Chondrocyte (in vitro differentiated cells): ENCODE measurements at places on chromosomes 12 and 14. TPM values are rescaled to one million over a fixed set of nuclear protein-coding genes. Genes with fewer than 3 reads are reported as not detected.

The NGDN gene
- total RNA-seq, result 23.2 to 25.2 TPM (median 23.5 TPM) in 3 replicates

The SERPINA1 gene
- total RNA-seq, result 0.20 TPM in 1 of 3 replicates, not detected in the others

The KRT78 gene
- not detected in 3 replicates for total RNA-seq

The KCNH5 gene
- not detected in 3 replicates for total RNA-seq

The CRIP2 gene
- 166 to 264 TPM (median 247 TPM) in 3 replicates for total RNA-seq

The CLEC4C gene
- not detected in 3 replicates for total RNA-seq

DNA sequence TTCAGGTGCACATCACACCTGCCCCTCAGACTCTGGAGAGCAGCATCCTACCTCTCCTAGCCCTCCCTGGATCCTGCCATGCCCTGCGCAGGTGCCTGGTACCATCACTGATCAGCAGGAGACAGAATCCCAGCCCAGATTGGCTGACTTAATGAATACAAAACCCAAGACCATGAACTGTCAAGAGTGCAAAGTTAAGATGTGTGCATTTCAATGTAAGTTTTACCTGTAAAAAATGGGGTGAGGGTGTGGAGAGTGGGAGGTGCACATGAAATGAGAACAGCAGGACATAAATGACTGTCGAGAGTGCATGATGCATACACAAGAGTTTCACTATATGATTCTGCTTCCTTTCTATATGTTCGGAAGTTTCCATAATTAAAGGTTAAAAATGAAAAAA, 57.9 kb upstream of the GPR68 start:
- no peaks in the 10 kb centered on the region for H3K36me3 ChIP-seq
- peaks cover 2% of the 10 kb centered on the region for H3K27me3 ChIP-seq
- no peak overlapping the region for H3K27ac ChIP-seq
- no peak overlapping the region for H3K4me3 ChIP-seq
- no peaks in the 10 kb centered on the region for H3K4me1 ChIP-seq
- no peak for DNase-seq

- H3K27me3 ChIP-seq, result no peaks in the 10 kb centered on the region
- peaks cover 33% of the 10 kb centered on the region for H3K36me3 ChIP-seq
- no peaks in the 10 kb centered on the region for H3K4me1 ChIP-seq
- no peak overlapping the region for H3K4me3 ChIP-seq
- no peak for DNase-seq
- no peak overlapping the region for H3K27ac ChIP-seq
These were observed 43.6 kb downstream of the PAPLN start for GRCh38 chr14:73280903-73281302.

DNA sequence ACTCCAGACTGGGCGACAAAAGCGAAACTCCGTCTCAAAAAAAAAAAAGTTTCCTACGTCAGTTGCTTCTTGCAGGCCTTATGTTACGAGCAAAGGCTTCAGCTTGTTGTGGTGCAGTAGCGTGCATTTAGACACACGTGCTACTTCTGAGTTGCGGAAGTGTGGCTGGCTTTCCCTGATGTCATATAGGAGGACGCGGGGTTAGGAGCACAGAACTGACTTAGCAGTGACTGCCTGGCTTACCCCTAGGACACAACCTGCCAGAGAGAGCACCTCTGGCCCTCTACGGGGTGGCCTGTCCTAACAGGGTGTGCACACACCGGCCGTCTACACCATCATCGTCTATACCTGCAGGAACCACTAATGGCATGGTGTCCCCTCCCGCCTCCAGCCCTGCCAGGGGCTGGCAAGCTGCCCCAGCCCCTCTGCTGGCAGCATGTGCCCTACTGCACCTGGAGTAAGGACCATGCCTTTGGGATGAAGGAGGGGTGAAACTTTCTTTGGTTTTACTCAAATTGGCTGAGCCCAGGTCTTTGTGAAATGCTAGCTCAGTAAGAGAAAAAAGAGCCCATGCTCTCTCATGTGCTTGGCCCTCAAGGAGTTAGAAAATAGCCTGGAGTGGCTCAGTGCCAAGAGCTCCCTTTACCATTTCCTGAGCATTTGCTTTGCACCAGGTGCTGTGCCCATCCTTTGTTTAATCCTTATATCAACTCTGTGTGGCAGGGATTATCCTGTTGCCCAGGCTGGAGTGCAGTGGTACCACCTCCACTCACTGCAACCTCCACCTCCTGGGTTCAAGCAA, 1.7 kb upstream of the GPR68 start:
- no peaks in the 10 kb centered on the region for H3K27me3 ChIP-seq
- no peak for DNase-seq
- H3K4me1 ChIP-seq, result peaks cover 35% of the 10 kb centered on the region
- no peak overlapping the region for H3K27ac ChIP-seq
- no peak overlapping the region for H3K4me3 ChIP-seq
- no peaks in the 10 kb centered on the region for H3K36me3 ChIP-seq

GRCh38 chr12:75862692-75863471, 168.7 kb downstream of the PHLDA1 start:
- no peaks in the 10 kb centered on the region for H3K27me3 ChIP-seq
- H3K27ac ChIP-seq, result no peak overlapping the region
- no peak for DNase-seq
- H3K36me3 ChIP-seq, result no peaks in the 10 kb centered on the region
- H3K4me1 ChIP-seq, result no peaks in the 10 kb centered on the region
- H3K4me3 ChIP-seq, result no peak overlapping the region

DNA sequence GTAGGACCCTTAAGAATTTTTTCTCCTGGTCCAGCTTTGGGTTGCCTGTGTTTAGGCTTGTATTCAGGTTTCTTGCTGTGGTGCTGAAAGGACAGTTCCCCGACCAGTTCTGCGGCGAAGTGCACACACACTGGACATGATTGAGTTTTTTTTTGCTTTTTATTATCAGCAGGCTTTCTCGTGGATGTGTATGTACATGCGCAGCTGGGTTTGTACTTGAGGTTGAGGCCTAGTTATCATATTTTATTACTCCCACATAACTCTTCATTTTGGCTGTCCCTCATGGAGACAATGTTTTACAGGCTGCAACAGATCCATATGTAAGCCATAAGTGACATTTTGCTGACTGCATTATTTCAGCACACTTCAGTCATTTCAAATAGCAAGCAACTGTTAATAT, 2.5 kb downstream of the SCN8A start:
- H3K4me1 ChIP-seq, result peaks cover 21% of the 10 kb centered on the region
- H3K36me3 ChIP-seq, result no peaks in the 10 kb centered on the region
- no peak for DNase-seq
- no peaks in the 10 kb centered on the region for H3K27me3 ChIP-seq

DNA sequence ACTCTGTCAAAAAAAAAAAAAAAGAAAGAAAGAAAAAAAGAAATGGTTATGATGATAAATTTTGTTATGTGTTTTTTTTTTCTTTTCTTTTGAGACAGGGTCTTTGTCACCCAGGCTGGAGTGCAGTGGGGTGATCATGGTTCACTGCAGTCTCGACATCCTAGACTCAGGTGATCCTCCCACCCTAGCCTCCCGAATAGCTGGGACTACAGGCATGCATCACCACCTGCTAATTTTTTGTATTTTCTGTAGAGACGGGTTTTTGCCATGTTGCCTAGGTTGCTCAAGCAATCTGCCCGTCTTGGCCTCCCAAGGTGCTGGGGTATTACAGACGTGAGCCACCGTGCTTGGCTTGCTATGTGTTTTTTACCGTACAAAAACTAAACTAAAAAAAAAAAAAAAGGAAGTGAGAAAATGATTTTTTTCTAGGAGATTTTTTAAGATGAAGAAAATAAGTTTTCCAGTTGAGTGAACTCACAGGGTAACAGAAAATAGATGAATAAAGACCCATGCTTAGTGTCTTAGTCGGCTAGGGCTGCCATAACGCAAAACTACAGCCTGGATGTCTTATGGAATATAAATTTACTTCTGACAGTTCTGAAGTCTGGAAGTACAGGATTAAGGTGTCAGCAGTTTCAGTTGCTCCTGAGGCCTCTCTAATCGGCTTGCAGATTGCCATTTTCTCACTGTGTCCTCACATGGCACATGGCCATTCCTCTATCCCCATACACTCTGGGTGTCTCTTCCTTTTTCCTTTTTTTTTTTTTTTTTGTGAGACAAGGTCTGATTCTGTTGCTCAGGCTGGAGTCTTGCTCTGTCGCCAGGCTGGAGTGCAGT, 13.2 kb upstream of the APOF start:
- no peaks in the 10 kb centered on the region for H3K4me1 ChIP-seq
- peaks cover 7% of the 10 kb centered on the region for H3K27me3 ChIP-seq
- no peak overlapping the region for H3K27ac ChIP-seq
- H3K36me3 ChIP-seq, result no peaks in the 10 kb centered on the region
- H3K4me3 ChIP-seq, result no peak overlapping the region
- DNase-seq, result no peak

- peaks cover 35% of the 10 kb centered on the region for H3K4me1 ChIP-seq
- no peak for DNase-seq
- H3K36me3 ChIP-seq, result no peaks in the 10 kb centered on the region
- peak overlapping the region; percentile 91 for H3K4me3 ChIP-seq
- peak overlapping the region; percentile 98 for H3K27ac ChIP-seq
These were observed 2.9 kb upstream of the FLRT2 start for GRCh38 chr14:85527006-85527405.

DNA sequence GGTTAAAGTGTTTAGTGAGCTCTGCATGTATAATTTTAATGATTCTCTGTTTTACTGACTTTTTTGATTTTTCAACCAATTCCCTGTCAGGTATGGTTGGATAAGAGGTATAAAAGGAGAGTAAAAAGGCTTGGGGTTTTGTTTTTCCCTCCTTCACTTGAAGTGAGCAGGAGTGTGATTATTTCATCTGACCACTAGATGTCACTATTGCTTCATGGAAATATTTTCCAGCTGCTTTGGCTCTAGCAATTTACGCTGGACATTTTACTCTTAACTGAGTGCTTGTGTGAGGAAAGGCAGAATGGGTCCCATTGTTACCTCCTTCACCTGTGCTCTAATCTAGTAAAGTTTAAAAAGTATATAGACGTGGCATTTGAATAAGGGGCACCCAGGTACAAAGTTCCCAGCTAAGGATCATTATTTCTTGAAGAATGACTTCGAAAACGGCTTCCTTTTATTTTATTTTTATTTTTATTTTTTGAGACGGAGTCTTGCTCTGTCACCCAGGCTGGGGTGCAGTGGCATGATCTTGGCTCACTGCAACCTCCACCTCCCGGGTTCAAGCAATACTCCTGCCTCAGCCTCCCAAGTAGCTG, 66.5 kb downstream of the TBC1D30 start:
- H3K4me1 ChIP-seq, result peaks cover 3% of the 10 kb centered on the region
- H3K27me3 ChIP-seq, result peaks cover 18% of the 10 kb centered on the region
- no peak overlapping the region for H3K27ac ChIP-seq
- no peaks in the 10 kb centered on the region for H3K36me3 ChIP-seq
- no peak overlapping the region for H3K4me3 ChIP-seq

DNA sequence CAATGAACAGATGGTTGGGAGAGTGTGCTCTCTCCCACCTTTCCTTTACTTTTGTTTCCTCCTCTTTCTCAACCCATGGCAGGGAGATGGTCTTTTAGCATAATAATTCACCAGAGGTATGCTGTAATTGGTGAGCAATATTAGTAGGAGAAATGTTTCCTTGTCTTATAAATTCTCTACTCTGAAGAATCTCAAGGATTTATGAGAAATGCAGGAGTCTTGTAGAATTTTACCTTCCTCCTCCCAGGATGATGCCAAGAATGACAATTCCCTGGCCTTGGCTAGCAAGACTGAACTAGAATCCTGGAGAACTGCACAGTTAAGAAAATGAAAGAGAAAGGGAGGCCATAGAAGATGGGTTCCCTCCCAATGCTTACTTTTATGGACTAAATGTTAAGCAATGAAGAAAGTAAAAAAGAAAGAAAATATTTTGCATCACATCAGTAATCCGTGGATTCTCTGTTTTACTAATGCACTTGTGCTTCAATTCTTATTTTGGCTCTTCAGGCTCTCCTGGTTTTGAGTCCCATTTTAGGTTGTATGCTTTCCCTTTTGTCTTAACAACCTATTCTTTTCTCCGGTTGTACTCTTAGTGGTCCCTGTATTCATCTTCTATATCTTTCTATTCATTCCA, 192.9 kb upstream of the GARIN6 start:
- no peak overlapping the region for H3K4me3 ChIP-seq
- H3K27me3 ChIP-seq, result peaks cover 15% of the 10 kb centered on the region
- H3K27ac ChIP-seq, result no peak overlapping the region
- H3K36me3 ChIP-seq, result no peaks in the 10 kb centered on the region

GRCh38 chr14:26855077-26855753, 257.4 kb upstream of the NOVA1 start:
- no peaks in the 10 kb centered on the region for H3K4me1 ChIP-seq

DNA sequence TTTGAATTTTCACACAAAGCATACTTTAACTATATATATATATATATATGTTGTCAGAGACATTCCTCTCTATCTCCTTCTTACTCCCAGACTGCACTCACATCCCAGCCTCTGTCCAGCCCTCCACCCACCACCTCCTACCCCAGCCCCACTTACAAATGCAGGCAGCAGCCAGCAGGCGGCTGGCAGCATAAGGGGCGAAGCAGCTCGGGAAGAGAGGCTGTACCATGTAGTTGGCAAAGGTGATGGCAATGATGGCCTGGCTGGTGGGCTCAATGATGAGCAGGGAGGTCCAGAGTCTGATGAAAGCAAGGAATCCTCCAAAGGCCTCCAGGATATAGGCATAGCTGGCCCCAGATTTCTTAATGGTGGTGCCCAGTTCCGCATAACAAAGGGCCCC, 2.5 kb downstream of the SLC7A7 start:
- no peaks in the 10 kb centered on the region for H3K27me3 ChIP-seq
- peaks cover 15% of the 10 kb centered on the region for H3K4me1 ChIP-seq
- no peaks in the 10 kb centered on the region for H3K36me3 ChIP-seq
- DNase-seq, result no peak
- H3K27ac ChIP-seq, result no peak overlapping the region

DNA sequence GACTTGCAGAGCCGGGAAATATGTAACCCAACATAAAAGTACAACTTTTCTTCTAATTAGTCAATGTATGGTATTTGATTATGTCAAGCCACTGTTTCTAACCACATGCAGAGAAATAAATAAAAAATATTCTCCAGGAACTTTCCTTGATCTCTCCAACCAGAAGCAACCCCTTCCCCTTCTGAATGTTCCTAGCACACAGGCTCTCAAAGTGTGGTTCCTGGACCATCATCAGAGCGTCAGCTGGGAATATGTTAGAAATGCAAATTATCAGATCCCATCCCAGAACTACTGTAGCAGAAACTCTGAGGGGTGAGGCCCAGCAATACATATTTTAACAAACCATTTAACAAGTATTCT, 21.0 kb upstream of the ITPR2 start:
- DNase-seq, result no peak
- no peak overlapping the region for H3K4me3 ChIP-seq
- H3K36me3 ChIP-seq, result no peaks in the 10 kb centered on the region
- H3K27ac ChIP-seq, result no peak overlapping the region
- H3K4me1 ChIP-seq, result peaks cover 4% of the 10 kb centered on the region

- peak overlapping the region; percentile 53 for H3K27ac ChIP-seq
- peaks cover 39% of the 10 kb centered on the region for H3K4me1 ChIP-seq
- no peak for DNase-seq
- no peak overlapping the region for H3K4me3 ChIP-seq
- peaks cover 1% of the 10 kb centered on the region for H3K36me3 ChIP-seq
These were observed 257.9 kb upstream of the TMEM132C start for GRCh38 chr12:128009108-128009507.

- H3K36me3 ChIP-seq, result no peaks in the 10 kb centered on the region
- H3K27ac ChIP-seq, result no peak overlapping the region
- H3K4me1 ChIP-seq, result no peaks in the 10 kb centered on the region
- no peaks in the 10 kb centered on the region for H3K27me3 ChIP-seq
- no peak for DNase-seq
These were observed 184.4 kb upstream of the ALG10B start for GRCh38 chr12:38132139-38132538.
